Activated T-helper 9 cell treated with anti-CD3 and anti-CD28 coated beads, Interleukin-2, amount 50 U/mL, for 16 hours (primary cell): ENCODE measurements at places on chromosomes 6 and 20.

GRCh38 chr6:3726421-3726820 lies 25.1 kb downstream of the PXDC1 start:
- DNase-seq, result no peak

GRCh38 chr20:63574156-63574828 lies at the start of gene HELZ2:
HELZ2 (minus strand) TSS chr20:63574239; CDS start chr20:63572385, 1,854 bp downstream.
- peak; percentile 36 for DNase-seq

GRCh38 chr20:59413326-59413865 lies 113.0 kb downstream of the EDN3 start:
- DNase-seq, result no peak

GRCh38 chr6:96460052-96460700 lies 61.4 kb upstream of the UFL1 start:
- no peak for DNase-seq

GRCh38 chr6:14720411-14721102 lies 525.3 kb upstream of the JARID2 start:
- no peak for DNase-seq

DNA sequence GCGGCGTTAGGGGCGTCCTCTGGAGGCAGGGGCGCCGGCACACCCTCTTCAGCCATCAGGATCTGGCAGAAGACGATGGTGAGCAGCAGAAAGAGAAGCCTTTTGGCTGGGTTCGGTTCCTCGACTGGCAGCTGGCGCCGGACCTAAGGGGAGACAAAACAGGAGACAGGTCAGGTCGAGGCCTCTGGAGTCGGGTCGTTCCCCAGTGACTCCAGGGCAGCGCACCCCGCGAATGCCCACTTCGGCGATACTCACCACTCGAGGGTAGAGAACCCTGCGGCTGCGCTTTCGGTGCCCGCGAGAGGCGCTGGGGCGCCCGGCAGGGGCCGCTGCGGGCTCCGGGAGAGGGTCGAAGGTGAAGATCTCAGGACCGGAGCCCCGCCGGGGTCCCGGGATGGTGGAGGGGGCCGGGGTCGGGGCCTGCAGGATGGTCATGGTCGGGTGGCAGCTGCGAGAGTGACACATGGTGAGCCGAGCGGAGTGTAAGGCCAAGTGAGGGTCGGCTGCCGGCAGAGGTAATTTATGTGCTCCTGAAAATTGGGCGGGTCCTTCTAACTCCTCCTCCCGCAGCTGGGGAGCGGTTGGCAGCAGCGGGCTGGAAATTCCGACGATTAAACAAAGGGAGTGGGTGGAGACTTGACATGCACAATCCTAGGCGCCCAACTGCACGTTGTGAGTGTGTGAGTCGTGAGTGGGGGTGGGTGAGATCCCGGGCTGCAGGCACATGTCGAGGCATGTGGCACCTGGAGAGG lies at the start of gene IER3:
IER3 (minus strand) TSS at position 494 of the 752 bp plus-strand sequence; CDS start at position 465, 29 bp downstream.
- peak; percentile 73 for DNase-seq

DNA sequence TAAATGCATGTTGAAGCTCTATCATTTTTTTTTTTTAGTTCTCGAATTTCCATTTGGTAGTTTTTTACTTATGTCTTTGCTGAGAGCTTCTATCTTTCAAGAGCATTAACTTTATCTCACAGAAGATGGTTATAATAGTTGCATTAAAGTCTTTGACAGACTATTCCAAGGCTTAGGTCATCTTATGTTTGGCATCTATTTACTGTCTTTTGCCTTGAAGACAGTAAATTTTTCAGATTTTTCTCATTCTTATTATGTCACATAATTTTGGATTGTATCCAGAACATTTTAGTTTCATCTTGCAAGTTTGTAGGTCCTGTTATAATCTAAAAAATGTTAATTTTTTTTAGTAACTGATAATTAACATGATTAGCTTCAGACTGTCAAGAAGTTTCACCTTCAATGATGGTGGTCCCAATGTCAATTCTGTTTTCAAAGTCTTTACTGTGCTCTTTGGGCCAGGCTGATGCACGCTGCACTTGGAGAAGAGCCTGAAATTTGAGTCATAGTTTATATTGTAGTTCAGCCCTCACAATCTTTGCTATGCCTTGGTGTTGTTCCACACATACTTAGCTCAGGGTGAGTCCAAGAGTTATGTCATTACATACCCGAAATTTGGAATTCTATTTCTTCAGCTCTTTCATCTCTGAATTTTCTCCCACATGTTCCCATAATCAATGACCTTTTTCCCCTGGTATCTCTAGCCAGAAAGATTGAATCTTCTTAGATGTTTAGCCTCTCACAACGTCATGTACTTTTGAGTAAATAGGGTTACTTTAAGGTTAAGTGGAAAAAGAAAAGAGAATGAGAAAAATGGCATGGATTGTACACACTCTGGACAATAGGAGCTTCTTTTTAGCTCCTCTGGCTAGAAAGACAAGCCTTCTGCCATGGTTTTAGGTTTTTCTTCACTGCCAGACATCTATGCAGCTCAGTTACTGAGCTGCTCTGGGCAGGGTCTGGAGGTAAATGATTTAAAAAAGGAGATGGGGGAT lies 110.3 kb upstream of the BTBD3 start:
- no peak for DNase-seq

GRCh38 chr6:111723412-111723970 lies 117.8 kb upstream of the TRAF3IP2 start:
- DNase-seq, result no peak

DNA sequence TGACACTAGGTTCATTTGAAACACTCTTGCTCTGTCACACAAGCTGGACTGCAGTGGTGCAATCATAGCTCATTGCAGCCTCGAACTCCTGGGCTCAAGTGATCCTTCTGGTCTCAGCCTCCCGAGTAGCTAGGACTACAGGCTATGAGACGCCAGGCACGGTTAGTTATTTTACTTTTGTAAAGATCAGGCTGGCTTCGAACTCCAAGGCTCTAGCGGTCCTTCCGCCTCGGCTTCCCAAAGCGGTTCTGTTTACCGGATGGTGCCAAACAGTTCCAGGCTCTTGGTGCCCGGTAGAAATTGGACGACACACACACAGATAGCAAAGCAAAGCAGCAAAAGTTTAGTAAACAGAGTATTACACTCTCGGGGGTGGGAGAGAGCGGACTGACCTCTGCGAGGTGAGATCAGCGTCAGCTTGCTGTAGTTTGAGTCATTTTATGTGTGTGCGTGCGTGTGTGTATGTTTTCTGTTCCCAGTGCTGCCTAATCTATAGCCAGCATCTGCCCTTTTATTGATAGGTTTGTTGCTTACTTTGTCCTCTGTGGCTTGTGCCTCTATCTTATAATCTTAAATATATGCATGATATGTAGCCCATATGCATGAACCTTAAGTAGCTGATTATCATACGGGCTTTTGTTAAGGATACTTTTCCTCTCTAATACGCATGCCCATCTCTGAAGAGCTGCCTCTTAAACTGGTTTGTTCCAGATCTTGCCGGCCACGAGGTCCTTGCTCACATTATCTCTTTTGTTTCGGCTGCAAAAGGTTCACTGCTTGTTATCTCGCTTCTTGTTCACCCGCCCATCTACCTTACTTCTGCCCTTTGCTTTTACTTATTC lies 75.2 kb downstream of the OR2B2 start:
- DNase-seq, result peak; percentile 28

DNA sequence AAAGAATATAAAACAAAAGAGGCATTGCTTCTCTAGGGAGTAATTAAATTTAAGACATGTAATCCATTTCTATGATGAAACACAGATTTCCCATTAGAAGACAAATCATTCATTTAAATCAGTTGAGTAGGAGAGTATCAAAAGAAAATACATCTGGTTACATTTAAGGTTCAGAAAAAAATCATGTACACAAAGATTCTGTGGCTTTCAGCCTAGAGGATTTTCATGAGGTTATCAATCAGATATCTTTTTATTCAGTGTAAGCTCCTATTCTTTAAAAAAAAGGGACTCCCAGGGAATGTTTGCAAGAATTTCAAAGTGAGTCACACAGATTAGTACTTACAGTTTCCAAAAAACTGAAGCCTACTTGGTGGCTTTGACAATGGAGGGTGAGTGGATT lies 24.9 kb downstream of the COL21A1 start:
- no peak for DNase-seq

DNA sequence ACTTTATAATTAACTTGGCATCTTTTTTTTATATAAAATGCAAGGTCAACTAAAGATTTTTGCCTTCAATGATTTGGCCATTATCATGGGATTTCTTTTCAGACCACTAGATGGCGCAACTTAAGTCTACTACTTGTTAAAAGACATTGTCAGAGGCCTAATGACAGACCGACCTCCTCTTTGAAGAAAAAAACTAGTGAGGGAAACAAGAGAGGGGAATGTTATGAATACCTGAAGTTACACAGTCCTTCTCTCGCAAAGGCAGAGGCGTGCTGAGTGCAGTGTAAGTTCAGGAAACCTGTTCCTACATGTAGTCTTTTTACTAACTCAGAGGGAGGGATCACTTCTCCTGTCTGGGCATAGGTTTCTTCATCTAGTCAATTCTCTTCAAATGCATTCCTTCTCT lies 9.3 kb downstream of the TRAPPC3L start:
- no peak for DNase-seq

GRCh38 chr6:125888989-125889656 lies 67.4 kb upstream of the HINT3 start:
- DNase-seq, result no peak

DNA sequence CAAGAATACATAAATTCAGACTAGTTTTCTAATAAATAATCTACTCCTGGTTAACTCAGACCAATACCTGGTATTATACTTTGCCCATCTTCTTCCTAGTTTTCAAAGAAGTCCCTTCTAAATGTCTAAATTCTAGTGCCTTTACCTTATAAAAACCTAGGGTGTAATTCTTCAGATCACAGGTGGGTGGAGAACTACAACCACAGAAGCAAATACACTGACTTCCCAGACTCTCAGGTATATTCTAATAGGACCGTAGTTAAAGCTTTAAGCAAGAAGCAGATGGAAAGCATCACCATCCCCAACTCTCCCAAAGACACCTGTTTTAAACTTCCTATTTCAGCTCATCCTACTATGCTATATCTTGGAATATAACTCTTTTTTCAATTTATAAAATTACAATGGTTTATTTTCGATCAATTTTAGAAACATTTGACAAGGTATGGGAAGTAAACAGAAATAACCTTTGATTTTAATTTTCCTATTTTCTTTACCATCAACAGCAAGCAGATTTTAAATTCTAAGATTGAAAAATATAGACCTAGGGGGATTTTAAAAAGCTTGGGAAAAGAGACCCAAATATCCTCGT lies 15.8 kb downstream of the MAN1A1 start:
- no peak for DNase-seq

GRCh38 chr6:53635322-53635721 lies 30.2 kb downstream of the KLHL31 start:
- DNase-seq, result no peak

DNA sequence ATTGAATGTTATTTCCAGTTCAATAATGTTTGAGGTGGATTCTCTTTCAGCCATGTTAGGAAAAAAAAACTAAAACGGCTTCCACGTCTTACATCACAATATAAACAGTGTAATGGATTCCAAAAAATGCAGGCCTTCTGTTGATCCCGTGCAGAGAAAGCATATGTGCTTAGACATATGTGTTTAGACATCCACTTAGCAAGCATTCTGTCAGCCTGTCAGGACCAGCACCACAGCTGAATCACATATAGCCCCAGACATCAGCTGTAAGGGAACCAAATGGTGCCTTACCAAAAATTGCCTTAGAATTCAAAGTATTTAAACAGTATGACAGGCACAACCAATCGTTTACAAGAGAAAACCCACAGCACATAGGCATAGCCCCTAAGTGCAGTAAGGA lies 304.9 kb downstream of the EYA4 start:
- no peak for DNase-seq

- DNase-seq, result no peak
Measured at GRCh38 chr6:133753756-133754155, 135.2 kb upstream of the TCF21 start.
